Substantia nigra (tissue), 51 donors: ENCODE measurements at places on chromosomes 11 and 22.
A peak's percentile ranks its signal among the peaks of the same experiment; 100 is the strongest.

- DNase-seq, result no peak
Measured at GRCh38 chr11:14266622-14267021, 92.4 kb downstream of the RRAS2 start.

DNA sequence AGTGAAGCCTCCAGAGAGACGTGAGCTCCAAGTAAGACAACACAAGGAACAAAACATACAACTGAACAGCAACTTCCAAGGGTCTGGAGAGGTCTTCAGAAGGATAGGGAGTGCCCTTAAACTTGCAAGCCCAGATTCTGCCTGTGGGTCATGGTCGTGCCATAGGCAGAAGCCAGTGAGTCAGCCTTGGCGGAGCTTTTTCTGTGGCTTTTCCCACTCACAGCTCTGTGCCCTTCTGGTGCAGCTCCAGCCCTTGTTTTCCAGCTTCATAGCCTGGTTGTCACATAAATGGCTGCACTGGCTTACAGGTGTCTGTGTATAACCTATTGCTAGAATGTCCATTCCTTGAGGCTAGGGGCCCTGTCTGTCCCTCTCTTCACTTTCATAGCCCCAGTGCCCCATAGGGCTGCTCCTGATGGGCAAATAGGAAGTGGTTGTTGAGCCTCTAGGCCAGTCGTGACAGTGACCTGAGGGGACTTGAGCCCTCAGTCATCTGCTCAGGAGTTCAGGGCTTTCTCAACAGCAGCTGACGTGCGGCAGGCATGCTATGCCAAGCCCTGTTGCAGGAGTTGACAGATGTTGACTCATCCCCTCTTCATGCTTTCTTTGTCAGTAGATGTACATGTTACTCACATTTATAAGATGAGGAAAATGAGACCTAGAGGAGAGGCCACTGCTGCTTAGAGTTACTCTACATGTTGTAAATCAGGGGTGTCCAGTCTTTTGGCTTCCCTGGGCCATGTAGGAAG lies 7.4 kb downstream of the MED15 start:
- no peak for DNase-seq

- no peak for DNase-seq
Measured at GRCh38 chr11:71456831-71457230, 3.8 kb downstream of the NADSYN1 start.

GRCh38 chr11:72676861-72677341 lies 2.7 kb upstream of the PDE2A start:
- no peak for DNase-seq

GRCh38 chr11:95279921-95280868 lies 49.2 kb upstream of the SESN3 start:
- peak; percentile 43 for DNase-seq

- DNase-seq, result no peak
Measured at GRCh38 chr22:48494256-48494967, 1333.3 kb downstream of the BRD1 start.

DNA sequence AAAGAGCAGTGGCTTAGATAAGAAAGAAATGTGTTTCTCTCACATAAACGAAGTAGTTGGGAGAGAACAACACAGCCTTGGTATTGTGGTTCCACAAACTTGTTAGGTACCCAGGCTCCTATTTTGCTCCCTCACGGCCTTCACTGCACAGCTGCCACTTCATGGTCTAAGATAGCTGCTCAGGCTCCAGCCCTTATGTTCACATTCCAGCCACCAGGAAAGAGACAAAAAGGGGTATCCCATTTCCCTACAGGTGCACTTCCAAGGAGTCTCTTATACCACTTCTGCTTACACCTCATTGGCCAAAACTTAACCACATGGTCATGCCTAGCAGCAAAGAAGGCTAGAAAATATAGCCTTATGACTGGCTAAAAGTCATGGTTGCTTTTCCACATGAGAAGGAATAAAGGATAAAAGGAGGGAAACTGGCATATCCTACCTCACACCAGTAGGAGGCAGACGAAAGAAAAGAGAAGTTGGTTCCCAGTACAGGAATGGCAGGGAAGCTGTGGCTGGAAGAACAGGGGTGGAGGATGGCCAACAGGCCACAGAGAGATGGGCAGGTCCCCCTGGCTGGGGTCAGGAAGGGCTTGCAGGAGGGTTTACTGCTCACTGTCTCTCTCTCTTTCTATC lies 5.4 kb upstream of the HDHD5 start:
- DNase-seq, result no peak

- no peak for DNase-seq
Measured at GRCh38 chr22:31951194-31952093, 7.1 kb downstream of the YWHAH start.

- no peak for DNase-seq
Measured at GRCh38 chr11:115198321-115198741, 305.9 kb downstream of the CADM1 start.

GRCh38 chr11:70339066-70339465 lies 59.3 kb upstream of the CTTN start:
- no peak for DNase-seq

DNA sequence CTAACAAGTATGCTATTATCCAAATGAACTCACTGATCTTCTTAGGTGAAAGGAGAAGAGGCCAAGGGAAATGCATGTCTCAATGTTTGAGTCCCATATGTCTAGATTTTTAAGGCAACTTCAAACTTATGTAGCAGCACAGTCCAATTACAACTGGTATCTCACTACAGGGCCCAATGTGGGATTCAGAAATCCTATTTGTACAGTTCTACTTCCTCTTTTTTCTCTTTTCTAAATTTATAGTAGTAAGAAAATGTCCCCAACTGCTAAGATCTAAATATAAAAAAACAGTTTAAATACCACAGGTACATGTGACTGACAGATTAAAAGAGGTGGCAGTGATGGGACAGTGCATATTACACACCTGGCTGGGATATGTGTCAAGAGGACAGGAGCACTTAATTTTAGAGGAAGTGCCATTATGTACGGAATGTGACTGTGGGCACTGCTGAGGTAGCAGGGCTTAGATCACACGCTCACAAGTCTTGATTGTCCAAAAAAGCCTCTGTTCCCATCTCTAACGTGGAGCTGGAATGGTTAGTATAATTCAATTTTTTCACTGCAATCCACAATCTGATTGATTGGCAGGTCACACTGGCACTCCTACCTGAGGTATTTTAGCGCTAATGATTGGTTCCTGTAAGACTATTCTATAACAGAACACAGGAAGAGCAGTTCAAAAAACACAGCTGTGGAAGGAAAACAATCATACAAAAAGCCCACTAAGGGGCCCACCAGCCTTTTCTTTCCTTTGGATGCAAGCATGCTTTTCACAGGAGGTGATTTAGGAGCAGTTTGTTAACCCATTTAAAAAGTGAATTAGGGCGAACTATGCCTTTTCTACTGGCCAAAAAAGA lies 34.6 kb downstream of the APOL5 start:
- no peak for DNase-seq

DNA sequence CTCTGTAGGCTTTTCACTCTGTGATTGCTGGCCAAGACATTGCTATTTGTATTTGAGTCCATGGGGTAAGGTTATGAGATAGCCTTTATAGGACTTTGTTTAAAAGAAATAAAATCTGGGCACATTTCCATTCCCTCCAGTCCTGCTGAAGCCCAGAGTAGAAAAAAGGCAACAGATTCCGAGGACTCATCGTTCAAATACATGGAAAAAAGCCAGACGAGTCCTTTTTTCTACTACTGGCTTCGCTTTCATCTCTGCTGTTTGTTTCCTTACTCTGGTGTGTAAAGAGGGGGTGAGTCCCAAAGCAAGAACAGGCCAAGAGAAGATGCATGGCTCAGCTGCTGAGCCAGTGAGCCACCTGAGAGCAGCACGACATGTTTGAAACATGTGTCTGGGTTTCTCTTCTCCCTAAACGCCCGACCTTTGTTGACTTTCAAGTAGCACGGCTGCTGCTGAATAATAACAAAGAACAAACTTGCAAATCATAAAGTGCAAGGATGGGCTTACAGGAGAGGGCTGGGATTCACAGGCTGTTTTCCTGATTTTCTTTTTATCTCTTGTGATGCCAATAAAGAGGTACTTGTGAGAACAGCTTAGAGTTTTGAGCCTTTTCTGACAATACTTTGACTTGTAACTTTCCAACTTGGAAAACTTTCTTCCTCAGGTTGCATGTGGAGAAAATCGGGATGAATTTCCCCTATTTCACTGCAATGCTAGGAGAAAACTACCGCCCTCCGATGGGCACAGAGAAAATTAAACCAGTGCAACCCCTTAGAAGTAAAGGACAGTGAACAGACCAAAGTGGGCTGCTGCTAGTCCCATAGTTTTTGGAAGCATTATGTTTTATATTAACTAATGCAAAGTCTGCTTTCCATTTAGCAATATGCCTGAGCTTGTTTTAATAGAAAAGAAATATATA lies 195.2 kb upstream of the RAG2 start:
- DNase-seq, result no peak

DNA sequence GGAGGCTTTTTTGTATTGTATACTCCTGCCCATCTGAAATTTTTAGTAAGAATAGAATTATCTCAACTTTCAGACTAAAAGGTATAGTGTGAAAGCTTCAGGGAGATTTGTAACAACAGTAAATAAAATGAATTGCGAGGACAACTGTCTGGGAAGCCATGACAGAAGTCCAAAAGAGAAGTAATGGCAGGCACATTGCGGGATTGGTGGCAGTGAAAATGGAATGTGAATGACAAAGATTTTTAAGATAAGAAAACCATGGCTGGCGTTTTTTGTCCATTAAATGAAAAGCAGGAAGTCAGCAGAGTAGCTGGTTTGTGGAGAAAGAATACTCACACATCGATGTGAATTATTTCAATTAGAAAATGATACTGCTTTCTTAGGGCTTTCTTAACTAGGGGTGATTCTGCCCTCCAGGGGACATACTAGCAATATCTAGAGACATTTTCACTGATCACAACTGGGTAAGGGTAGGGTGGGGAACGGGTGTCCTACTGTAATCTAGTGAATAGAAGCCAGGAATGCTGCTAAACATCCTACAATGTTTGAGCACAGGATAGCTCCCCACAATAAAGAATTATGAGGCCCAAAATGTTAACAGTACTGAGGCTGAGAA lies 1.6 kb downstream of the NPAT start:
- DNase-seq, result no peak

DNA sequence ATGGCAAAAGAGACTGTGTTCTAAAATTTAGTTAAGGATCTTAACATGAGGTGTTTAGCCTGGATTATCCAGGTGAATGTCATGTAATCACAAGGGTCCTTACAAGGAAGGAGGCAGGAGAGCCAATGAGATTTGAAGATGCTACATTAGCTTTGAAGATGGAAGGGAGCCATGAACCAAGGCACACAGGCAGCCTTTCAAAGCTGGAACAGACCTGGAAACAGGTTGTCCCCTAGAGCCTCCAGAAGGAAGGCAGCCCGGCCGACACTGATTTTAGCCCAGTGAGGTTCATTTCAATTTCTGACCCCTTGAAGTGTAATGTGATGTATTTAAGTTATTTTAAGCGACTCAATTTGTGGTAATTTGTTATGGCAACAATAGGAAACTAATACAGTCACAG lies 195.3 kb upstream of the MTMR2 start:
- DNase-seq, result no peak

GRCh38 chr11:112538534-112539280 lies 278.0 kb upstream of the PLET1 start:
- no peak for DNase-seq

- DNase-seq, result no peak
Measured at GRCh38 chr11:20014067-20014402, 146.2 kb downstream of the DBX1 start.

DNA sequence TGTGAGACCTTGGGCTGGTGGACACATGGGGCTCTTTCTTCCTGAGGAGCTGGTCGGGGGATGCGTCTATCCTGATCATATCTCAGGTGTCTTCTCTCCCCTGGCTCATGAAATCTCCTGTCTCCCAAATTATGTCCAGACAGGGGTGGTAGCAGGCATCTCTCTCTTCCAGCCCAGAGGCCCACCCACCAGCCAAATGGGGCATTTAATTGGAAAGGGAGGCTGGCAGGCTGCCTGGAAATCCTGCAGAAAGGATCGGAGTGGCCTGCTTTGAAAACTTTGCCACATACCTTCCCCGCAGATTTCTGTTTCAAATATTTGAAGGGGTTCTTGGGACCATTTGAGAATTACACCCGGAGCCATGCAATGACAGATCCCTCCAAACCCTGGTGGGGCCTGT lies 37.4 kb downstream of the SMIM38 start:
- no peak for DNase-seq

GRCh38 chr11:112581747-112582146 lies 321.1 kb upstream of the PLET1 start:
- no peak for DNase-seq

GRCh38 chr11:27460158-27460978 lies 12.2 kb downstream of the LGR4 start:
- no peak for DNase-seq

GRCh38 chr11:91023731-91024130 lies 800.9 kb upstream of the CHORDC1 start:
- no peak for DNase-seq

GRCh38 chr11:86873573-86874083 lies 73.3 kb downstream of the PRSS23 start:
- no peak for DNase-seq

- DNase-seq, result no peak
Measured at GRCh38 chr11:86192519-86193257, 51.9 kb upstream of the EED start.

- DNase-seq, result no peak
Measured at GRCh38 chr11:65781152-65781961, 581 bp upstream of the AP5B1 start.

- DNase-seq, result no peak
Measured at GRCh38 chr11:56841210-56841810, 92.8 kb upstream of the OR9G4 start.

GRCh38 chr11:64306876-64307622 lies 1.7 kb downstream of the ESRRA start:
- peak; percentile 49 for DNase-seq

DNA sequence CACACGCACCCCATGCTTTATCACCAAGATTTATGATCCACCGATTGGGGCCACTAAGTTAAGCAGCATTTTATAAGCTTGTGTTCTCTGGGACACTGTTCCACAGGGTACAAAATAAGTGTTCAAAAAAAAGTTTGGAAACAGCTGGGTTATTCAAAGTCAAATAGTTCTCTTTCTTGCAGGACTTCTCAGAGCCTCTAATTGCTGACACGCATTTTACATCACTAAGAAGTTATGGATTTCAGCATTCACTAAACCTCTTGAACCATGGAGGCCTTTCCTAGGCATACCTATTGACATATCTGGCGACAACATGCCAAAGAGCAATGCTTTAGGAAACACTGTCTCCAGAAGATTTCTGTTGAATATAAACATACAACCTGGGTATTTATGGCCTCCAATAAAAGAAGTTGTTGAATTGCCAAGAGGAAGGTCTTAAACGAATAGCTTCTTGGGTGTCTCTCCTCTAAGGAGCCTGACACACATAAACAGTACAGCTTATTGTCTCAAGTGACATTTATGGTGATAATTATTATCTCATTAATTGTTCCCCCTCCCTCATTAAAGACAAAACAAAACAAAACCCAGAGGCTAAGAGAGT lies 147.1 kb upstream of the ARHGAP20 start:
- no peak for DNase-seq

DNA sequence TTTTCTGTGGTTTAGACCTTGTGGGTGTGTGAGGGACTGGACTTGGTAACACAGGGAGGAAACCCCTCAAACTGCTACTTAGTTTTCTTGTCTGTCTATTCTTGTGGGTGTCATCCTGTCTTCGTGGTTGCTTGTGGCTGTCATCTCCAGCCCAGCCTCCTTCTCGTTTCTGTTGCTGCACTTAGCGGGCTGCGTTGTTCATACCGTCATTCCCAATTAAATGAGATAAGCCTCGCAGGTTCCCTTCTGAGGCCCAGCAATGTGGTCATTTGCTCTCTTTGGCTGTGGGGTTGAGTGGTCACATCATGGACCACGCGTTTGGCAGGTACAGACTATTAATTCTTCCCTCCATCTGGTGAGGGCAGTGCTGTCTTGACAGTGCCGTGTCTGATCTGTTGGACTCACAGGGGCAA lies 18.8 kb downstream of the PANX1 start:
- DNase-seq, result no peak

- DNase-seq, result no peak
Measured at GRCh38 chr11:109971184-109971523, 122.0 kb upstream of the ZC3H12C start.
